ENCODE measurements at places on chromosomes 7 and 10.

DNA sequence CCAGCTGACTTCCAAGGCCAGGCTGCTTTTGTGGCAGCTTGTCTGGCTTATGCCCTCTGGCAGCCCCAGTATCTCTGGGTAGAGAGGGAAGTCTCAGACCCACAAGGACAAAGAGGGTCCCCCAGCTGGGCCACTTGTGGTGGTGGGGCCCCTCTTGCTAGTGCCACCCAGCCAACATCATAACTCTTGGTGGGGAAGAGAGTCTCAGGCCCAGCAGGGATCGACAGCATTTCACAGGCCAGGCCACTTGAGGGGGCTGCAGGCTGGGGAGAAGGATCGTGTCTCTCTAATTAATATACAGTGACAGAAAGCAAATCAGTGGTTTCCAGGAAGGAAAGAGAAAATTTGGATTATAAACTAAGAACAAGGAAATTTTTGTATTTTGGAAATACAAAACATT, 76.0 kb downstream of the TYW1B start:
- no peak for DNase-seq

GRCh38 chr10:97498841-97499560, at the start of gene UBTD1:
Gene UBTD1 (plus strand): TSS chr10:97498924. CDS start chr10:97499204, 280 bp downstream.
- DNase-seq, result peak; percentile 4

- DNase-seq, result no peak
These were observed 5.1 kb downstream of the ZCCHC24 start for GRCh38 chr10:79440281-79440680.

DNA sequence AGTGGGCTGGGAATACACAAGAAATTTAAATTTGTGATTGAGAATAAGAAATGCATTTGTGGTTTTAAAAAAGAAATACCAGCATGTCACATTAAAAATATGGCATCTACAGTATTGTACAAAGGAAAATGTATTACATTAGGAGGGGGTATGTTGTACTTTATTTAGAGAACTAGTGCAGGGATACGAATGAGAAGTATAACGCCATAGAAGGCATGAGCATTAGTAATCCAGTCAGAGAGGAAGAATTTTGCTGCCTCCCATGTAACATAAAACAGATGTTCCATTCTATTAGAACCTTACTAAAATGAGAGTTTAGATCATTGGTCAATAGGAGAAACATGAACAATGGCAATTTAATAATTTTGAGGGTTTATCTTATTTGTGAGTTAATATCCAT, 182.2 kb downstream of the ADK start:
- DNase-seq, result no peak

- DNase-seq, result no peak
These were observed 25.4 kb downstream of the AIFM2 start for GRCh38 chr10:70106958-70107791.

DNA sequence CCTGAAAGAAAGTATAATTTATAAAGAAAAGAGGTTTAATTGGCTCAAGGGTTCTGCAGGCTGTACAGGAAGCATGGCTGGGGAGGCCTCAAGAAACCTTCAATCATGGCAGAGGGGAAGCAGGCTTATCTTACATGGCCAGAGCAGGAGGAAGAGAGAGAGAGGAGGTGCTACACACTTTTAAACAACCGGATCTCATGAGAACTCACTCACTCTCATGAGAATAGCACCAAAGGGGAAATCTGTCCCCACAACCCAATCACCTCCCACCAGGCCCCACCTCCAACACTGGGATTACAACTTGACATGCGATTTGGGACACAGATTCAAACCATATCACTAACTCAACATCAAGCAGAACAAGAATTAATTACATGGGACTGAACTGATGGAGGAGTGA, 6.9 kb upstream of the ZNF485 start:
- DNase-seq, result no peak

- no peak for DNase-seq
These were observed 91.2 kb upstream of the MYL10 start for GRCh38 chr7:101720324-101720723.

GRCh38 chr7:42236976-42237810, at the start of gene GLI3:
Gene GLI3 (minus strand): TSS chr7:42237209. CDS start chr7:42223253, 13,956 bp downstream.
- DNase-seq, result peak; percentile 66

GRCh38 chr10:49653273-49653929, 26.1 kb upstream of the C10orf53 start:
- DNase-seq, result no peak

- DNase-seq, result no peak
These were observed 91.2 kb downstream of the LSMEM1 start for GRCh38 chr7:112571852-112572607.

DNA sequence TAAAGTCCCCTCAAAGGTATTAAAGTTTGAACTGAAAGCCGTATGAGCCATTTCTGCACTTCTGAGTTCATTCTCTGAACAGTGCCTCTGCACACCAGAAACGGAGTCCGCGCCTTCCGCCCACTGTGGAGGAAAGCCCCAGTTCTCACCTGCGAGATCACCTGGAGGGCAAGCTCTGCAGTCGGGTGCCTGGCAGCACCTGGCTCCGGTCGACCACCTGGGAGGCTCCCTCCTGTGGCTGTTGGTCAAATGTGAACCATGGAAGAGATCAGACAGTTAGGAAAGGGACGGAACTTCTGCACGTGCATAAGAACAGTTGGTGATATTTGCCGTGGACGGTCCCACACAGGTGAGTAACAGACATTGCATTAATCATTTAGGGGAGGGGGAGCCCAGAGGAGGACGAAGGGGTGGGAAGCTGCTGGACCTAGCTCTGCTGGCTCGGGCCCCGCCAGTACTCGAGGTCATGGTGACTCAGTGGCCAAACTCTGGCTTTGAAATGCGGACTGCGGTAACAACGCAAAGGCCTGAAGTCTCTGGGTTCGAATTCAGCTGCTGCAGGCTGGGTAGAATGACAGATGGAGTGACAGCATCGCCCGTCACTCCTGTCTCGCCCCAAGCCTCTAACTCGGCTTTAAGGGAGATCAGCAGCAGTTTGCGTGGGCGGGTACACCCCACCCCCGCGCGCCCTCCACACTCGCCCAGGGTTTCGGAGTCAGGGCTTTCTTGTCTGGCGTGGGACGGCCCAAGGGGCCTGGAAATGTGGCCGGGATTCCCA, 1.7 kb upstream of the DPYSL4 start:
- no peak for DNase-seq

GRCh38 chr7:128963327-128963757, 25.6 kb downstream of the IRF5 start:
- DNase-seq, result no peak

- no peak for DNase-seq
These were observed 188.5 kb downstream of the SNX10 start for GRCh38 chr7:26480156-26480555.

DNA sequence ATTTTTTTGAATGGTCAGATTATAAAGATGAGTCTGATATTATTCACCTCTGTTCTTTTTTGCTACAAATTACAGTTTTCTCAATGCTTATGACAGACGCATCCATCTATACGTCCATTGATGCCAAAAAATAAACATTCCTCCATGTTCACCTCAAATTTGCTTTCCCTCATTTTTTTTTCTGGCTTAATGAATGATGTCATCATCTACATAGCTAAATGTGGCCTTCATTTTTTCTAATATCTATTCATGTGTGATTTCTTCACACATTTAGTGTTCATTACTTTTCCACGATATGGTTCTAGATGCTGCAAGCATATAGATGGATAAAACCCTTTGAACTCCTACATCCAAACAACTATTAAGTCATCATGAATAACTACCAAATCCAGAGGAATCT, 163.1 kb downstream of the MAGI2 start:
- no peak for DNase-seq

- peak; percentile 64 for DNase-seq
These were observed at the start of gene CCDC71L for GRCh38 chr7:106660862-106661720. Gene CCDC71L (minus strand): TSS chr7:106661158. CDS start chr7:106660896, 262 bp downstream.

- DNase-seq, result no peak
These were observed 3.2 kb upstream of the ATOH7 start for GRCh38 chr10:68235111-68235510.

DNA sequence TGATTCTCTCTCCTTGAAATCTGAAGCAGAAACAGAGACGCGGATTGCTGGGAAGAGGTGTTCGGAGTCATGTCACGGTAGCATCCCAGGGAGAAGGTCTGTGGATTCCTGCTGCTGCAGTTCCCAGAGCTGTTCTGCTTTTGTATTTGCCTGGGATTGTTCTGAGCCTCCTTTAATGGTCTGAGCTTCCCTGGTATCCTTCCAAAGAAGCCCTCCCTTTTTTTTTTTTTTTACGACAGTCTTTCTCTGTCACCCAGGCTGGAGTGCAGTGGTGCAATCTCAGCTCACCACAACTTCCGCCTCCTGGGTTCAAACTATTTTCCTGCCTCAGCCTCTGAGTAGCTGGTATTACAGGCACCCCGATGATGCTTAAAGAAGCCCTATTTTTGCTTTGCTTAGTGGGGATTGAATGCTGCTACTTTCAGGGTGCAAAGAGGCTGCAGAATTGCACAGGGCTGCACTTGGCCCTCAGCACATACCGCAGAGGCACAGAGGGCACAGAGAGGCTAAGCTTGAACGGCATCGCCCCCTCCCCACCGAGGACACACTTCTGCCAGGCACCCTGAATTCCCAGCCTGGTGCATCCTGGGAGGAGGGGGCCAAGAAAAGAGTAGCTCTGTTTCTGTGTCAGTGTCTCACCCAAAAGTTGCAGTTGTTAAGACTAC, 208.6 kb upstream of the GALNT17 start:
- no peak for DNase-seq

DNA sequence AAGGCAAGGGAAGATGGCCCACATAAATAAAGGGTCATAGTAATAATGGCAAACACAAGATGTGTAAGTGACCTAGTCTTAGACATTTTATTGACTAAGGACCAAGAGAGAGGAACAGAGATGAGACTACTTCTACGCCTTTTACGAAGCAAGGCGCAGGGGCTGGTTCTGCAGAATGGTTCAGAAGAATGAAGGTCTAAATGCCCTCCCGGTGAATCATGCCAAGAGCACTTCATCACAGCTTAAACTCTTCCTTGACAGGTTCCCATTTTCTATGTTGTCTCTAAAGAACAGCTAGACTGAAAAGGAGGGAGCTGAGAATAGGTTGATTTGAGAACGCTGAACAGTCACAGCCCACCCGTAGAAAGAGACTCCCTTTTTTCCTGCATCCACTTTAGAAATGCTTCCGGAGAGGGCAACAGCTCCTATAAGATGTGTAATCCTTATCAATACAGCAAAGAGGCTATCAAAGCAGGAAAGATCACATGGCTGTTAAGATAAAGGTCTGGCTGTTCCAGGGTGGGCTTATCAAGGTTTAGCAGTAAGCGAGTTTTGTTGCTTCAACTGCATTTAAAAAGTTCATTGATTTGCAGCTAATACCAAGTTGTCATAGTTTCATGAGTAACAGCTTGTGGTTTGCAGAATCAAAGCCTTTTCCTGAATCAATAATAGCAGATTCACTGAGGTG, 93.4 kb upstream of the AUTS2 start:
- no peak for DNase-seq

DNA sequence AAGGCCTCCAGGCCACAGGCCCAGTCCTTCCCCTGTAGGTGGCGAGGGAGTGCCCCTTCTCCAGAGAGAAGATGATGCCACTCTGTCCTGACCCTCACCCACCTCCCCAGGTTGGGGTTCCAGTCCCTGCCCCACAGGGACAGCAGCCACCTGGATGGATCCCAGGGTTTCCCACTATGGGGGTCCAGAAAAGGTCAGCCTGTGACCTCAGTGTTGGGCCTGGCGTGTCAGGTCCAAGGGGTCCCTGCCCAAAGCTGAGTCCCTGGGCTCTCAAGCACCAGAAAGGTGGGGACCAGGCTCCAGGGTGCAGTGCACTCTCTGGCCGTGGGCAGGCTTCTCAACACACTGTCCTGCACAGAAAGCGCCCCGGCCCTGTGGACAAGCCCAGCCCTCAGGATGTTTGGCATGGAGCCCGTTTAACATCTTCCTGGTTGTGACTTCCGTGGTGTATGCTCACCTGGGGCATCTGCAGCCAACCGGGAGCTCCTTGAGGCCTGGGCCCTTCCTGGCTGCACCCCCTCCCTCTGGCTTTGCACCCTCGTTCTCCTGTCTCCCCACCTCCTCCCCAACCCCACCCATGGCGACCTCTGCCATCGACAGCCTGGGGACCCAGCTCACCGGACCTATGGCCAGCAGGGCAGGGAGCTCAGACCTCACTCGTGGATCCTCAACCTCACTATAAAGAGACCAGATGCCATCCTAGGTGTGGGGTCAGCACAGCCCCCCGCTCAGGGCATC, 58.3 kb upstream of the PPP2R2D start:
- no peak for DNase-seq

GRCh38 chr10:121654021-121654545, 55.8 kb upstream of the FGFR2 start:
- DNase-seq, result no peak

DNA sequence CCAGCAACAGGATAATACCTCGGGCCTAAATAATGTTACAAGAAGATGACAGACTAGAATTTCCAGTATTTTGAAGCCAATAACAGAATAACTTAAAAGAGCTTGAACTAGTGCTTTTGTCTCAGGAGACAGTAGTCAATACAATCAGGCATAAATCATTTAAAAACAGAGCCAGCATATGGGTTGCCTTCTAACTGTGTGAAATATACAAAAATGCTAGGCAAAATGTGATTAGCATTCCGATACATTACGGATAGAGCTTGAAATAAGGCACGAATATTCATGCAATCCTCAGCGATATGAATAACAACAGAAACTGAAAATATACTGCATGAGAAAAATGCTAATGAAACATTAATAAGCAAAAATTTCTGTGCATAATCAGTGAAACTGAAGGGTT, 18.3 kb upstream of the PRKAR2B start:
- no peak for DNase-seq

GRCh38 chr10:121772406-121772805, 155.4 kb downstream of the ATE1 start:
- no peak for DNase-seq

DNA sequence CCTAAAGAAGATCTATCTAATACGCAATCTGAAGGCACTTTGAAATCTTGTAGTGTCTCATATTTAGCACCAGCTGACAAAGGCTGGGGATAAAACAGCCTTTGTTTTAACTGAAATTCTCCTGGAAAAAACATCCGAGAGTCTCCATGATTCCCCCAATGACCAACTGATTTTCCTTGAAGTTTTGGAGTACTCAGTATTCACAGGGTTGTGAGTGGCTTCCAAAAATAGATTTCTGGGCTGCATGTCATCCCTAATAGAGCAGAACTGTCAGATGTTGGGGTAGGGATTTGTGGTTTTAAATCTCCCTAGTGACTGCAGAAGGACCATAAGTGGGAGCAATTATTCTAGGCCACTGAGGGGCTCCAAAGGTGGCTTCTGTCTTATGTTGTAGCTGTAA, 206.4 kb downstream of the TAX1BP1 start:
- DNase-seq, result no peak

- no peak for DNase-seq
These were observed 22.7 kb downstream of the SLC35G1 start for GRCh38 chr10:93916257-93917063.

DNA sequence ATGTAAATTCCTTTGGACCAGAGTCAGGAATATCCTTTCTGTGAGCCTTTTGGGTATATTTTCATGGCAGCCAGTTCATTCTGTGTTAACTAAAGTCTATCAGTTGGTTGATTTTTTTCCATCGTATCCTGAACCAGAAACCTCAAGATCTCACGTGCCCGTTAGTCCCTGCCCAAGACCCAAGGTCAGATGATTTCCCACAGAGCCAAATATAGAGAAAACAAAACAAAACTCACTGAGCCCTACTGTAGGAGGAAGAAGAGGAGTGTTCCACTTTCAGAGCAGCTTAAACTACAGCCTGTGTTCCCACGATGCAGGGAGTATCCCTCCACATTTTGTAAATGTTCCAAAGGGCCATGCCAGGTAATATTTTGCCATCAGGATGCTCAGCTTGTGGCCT, 96.0 kb upstream of the ADO start:
- no peak for DNase-seq

- no peak for DNase-seq
These were observed 74.4 kb upstream of the RSU1 start for GRCh38 chr10:16891375-16892313.

Data from HS-27A (cell line).